CD8-positive, alpha-beta T cell (primary cell): ENCODE measurements at places on chromosomes 1 and 21.

- no peak for DNase-seq
Observed at GRCh38 chr1:29033829-29034466, 89.8 kb downstream of the TMEM200B start.

DNA sequence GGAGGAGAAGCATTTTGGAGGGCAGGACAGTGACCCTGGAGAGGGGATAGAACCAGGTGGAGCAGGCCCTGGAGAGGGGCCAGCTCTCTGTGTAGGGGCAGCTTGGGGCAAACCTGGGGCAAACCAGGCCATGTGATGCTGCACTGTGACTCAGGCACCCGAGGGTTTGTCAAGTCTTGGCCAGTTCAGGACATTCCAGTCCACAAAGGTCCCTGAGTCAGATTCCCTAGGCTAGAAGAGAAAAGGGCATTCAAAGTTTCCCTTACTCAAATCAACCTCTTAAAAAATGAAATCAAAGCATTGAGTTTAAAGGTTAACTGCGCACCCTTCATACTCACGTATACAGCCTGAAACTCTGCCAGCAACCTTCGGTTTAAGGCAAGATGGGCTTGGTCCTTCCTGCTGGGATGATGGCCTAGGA is 25.2 kb upstream of the PLA2G2C start:
- no peak for DNase-seq

- DNase-seq = peak; percentile 81
Observed at GRCh38 chr1:205229399-205229871, 1.7 kb downstream of the TMCC2 start.

- no peak for DNase-seq
Observed at GRCh38 chr1:237032029-237032428, 10.0 kb upstream of the RYR2 start.
